ENCODE measurements at places on chromosomes 1 and 21. TPM values are rescaled to one million over a fixed set of nuclear protein-coding genes. Genes with fewer than 3 reads are reported as not detected.

- DNase-seq = no peak
Measured at GRCh38 chr1:231964241-231964640, 337.7 kb downstream of the DISC1 start.

GRCh38 chr1:212593821-212594251, 14.7 kb upstream of the ATF3 start:
- DNase-seq = no peak

GRCh38 chr1:163807331-163808049, 485.7 kb downstream of the NUF2 start:
- DNase-seq = no peak

DNA sequence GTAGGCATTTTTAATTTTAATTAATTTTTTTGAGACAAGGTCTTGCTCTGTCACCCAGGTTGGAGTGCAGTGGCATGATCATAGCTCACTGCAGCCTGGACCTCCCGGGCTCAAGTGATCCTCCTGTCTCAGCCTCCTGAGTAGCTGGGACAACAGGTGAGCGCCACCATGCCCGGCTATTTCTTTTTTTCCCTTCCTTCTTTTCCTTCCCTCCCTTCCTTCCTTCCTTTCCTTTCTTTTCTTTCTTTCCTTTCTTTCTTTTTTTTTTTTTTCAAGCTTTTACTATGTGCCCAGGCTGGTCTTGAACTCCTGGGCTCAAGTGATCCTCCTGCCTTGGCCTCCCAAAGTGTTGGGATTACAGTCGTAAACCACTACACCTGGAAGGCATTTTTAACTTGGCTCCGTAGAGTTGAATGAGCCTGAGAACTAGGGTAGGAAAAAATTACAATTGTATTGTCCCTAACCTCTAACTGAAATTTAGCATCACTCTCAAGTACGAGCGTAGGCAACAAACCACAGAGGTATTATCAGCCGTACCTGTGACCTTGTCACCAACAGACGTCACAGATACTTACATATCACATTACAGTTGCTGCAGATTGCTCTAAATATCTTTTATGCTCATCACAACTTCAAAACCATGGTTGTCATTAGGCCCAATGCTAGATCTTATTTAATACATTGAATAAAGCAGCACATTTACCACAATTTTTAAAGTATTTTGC, 8.0 kb downstream of the RUNX3 start:
- no peak for DNase-seq

GRCh38 chr1:203142684-203143408, 15.3 kb downstream of the ADORA1 start:
- DNase-seq = no peak

GRCh38 chr1:3697810-3698209, 45.5 kb downstream of the TP73 start:
- no peak for DNase-seq

DNA sequence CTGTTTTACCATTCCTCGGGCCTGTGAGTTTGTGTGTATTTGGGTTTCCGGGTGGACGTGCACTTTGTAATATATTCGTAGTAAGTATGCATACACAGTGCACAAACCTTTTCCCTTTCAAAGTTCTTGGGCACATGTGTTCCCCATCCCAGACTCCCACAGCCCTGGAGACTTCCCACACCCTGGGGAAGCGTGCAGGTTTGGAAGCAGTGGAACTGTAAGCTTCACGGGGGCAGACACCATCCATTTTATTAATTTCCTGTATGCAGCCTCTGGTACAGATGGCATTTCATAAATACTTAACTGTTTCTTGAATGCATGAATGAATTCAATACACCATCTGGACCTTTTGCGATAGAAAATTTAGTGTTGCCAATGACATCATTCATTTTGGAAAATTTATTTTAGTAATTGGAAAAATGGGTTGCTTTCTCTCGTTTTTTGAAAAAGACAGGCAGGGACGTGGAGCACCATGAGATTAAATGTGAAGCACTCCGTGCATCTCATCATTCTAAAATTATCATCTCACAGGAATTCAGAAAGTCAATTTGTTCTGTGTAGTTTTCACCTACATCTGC, 10.8 kb downstream of the ETS2 start:
- DNase-seq = no peak

- DNase-seq = no peak
Measured at GRCh38 chr1:234600418-234601281, 9.3 kb downstream of the IRF2BP2 start.

- DNase-seq = peak; percentile 60
Measured at GRCh38 chr1:22639286-22639685, 2.9 kb downstream of the C1QA start.

GRCh38 chr1:19762175-19762779, 37.4 kb downstream of the TMCO4 start:
- DNase-seq = peak; percentile 59

DNA sequence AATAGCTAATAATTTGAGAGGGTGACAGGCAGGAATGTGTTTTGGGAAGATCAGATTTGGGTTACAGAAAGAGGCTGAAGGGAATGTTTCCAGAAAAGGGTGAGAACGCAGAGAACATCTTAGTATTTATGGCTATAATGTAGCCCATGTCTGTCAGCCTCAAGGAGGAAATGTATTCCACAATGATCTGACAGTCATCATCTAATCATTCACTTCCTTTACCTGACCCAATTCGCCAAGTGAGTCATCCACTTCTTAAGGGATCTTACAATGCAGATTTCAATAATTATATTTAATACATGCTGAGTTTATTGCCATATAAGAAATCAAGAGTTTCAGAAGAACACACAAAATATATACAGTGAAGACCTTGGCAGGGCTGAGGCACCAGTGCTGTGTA, 10.8 kb downstream of the TRIM45 start:
- peak; percentile 63 for DNase-seq

GRCh38 chr21:19353256-19353655, 949.7 kb upstream of the TMPRSS15 start:
- DNase-seq = no peak

GRCh38 chr1:233988963-233989696, 84.7 kb downstream of the SLC35F3 start:
- no peak for DNase-seq

DNA sequence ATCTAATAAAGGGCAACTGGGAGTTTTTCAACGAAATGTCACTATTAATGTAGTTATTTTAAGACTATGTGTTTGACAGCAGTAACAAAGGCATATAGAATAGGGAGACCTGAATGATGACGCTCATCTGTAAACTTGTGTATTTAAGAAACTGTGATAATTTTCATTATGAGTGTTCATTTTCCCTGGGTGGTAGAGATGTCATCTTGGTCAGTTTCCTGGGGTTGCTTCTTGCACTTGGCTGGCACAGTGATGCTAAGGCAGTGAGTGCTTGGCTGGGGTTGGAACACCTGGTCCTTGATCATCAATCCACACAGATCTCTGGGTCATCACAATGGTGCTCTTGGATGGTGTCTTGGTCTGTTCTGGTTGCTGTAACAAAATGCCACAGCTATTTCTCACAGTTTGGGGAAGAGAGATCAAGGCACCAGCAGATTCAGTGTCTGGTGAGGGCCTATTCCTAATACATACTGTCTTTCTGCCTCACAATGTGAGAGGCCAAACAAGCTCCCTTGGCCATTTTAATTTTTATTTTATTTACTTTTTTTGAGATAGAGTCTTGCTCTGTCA, 7.9 kb upstream of the SMYD2 start:
- no peak for DNase-seq

GRCh38 chr1:117689997-117690625, 84.3 kb downstream of the TENT5C start:
- DNase-seq = no peak

DNA sequence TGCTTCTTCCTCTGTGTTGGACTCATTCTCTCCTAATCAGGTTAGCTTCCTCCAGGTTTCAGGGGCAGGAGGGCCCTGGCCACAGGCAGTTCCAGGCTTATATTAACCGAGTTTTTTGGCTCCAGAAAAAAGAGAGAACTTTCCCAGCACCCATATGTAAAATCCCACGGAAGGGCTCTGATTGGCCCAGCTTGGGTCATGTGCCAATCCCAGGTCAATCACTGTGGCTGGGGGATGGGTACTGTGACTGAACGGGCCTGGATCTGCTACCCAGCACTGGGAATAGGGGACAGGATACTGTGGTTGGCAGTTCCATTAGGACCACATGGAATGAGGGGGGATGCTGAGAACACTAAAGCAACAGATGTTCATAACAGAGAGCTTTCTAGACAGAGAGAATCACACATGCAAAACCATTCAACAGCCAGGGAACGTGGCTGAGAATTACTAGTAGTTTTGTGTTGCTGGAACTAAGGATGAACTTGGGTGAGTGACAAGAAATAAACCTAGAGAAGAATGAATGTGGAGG, 51.1 kb upstream of the NEK2 start:
- no peak for DNase-seq

GRCh38 chr1:100622506-100622905, 84.6 kb downstream of the GPR88 start:
- peak; percentile 29 for DNase-seq

Gene TPTE
- total RNA-seq = 5.9 TPM

Gene ADORA3
- total RNA-seq = not detected

Gene CHRM3
- 0.45 TPM for total RNA-seq

Gene KCNQ4
- total RNA-seq = not detected

Gene PROX1
- 1.5 TPM for total RNA-seq

Gene RHBG
- total RNA-seq = not detected

Gene ANKRD35
- total RNA-seq = not detected

Gene SORT1
- 16.3 TPM for total RNA-seq

Data from Daoy (cell line).